ENCODE measurements at places on chromosomes 5 and 9. TPM values are rescaled to one million over a fixed set of nuclear protein-coding genes. Genes with fewer than 3 reads are reported as not detected.

Gene PCDHGC4
- total RNA-seq, result 1.8 TPM

DNA sequence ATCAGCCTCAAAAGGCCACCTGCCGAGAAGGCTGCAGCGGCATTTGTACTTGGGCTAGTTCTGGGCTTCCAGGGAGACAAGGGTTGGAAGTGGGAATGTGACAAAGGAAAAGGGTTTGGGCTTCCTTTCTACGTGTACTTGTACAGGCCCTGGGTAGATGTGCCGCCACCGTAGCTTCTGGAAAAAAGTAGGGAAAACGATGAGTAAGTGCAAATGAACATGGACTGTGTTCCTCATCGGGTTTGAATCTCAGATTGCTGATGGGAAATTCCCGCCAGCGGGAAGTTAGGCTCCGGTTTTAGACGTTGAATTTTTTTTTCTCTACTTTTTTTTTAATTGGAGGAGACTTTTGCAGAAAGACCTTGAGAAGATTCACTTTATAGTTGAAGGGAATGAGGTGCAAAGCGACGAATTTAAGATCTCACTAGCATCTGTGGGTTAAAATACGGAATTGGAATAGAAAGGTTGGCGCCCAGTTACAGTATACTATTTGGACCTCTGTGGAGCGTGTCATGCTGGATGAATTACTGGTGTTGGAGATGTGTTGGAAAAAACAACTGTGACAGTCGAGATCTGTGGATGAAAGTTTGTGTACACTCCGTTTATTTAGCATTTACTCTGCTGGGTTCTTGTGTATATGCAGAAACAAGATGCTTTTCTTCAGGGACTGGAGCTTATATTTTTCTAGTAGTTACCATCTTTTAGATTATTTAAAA is 1.2 kb downstream of the G3BP1 start:
- no peak for DNase-seq

GRCh38 chr5:78787783-78788182 is 139.2 kb upstream of the LHFPL2 start:
- DNase-seq, result no peak

Gene MYMK
- total RNA-seq, result not detected

Gene GDF9
- total RNA-seq, result 0.46 TPM

DNA sequence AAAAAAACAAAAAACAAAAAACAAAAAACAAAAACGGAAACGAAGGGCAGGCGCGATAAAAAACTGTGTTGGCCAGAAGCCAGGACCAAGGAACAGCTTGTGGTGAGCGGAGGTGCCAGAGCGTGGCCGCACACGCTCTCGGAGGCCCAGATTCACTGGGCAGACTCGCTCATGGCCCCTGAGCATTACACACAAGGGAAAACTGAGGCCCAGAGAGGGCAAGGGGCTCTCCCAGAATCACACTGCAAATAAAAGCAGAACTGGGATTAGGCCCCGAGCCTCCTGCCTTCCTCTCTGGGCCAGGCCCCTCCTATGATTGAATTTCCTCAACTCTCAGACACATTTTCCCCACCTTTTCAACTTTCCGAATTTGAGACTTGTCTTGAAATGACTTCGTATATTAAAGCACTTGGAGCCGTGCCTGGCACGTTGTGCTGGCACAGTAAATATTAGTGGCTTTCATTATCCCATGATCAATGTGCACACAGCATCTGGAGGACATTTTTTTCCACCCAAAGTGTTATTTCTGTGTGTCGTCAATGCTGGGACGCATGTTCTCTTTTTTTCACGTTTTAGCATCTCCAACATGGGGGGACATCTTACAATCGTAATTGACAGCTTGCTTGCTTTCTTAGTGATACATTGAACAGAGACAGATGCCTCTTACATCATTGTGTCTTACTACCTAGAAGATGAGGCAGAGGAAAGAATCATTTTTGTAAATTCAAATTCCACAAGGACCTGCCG is 7.4 kb downstream of the FIBCD1 start:
- no peak for DNase-seq

DNA sequence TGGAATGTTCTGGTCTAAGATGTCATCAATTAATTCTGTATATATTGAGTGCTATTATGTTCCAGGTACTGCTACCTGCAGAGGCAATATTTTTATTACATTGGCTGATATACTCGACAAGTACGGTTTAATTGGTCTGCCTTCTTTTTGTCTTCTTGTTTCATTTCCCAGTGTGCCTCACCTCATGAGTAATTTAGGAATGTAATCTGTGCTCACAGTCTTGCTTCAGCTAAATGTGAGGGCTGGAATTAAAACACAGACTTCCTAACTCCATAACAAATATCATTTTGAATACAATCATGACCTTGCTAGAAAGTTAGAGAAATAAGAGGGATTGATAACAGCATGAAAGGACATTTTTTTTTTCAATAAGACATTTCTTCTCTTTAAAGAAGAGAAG is 20.1 kb upstream of the SPINK5 start:
- no peak for DNase-seq

DNA sequence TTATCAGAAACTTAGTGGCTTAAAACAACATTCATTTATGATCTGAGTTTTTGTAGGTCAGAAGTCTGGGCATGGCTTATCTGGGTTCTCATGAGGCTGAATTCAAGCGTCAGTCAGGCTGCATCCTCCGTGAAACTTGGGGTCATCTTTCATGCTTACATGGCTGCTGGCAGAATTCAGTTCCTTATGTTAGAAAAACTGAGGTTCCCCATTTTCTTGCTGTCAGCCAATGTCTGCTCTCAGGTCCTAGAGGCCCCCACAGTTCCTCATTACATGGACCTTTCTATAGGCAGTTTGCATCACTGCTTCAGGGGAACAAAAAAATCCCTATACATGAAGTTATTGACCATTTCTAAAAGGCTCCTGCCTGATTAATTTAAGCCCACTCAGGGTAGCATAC is 83.8 kb upstream of the NMUR2 start:
- no peak for DNase-seq

- no peak for DNase-seq
Measured at GRCh38 chr5:134072471-134073210, 41.8 kb upstream of the TCF7 start.

Gene LCN12
- 2.6 TPM for total RNA-seq

DNA sequence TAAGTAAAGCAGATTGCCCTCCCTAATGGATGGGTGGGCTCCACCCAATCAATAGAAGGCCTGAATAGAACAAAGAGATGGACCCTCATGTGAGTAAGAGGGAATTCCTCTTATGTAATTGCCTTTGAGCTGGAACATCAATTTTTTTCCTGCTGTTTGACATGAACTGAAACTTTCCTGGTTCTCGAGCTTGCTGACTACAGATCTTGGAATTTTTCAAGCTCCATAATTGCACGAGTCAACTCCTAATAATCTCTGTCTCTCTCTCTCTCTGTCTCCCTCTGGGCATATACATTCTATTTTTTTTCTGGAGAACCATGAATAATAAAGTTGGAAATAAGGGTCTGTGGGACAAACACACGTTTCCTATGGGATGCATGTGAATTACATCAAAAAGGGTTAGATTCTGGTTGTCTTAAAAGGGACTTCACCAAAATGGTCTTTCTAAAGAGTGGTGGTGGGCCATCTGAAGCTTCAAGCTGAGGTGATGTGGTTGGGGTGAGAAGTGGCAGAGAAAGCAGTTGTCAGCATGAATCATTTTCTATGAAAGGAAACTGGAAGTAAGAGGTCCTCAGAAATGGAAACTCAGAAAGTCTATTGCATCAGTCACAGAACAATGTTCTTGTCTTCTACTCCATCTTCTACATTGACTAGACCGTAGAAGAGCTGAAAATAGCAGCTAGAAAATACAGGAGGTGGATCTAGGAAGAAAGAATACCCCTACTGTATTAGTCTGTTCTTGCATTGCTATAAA is 47.0 kb upstream of the HOMER1 start:
- no peak for DNase-seq

- DNase-seq, result no peak
Measured at GRCh38 chr5:1563617-1564181, 39.9 kb upstream of the LPCAT1 start.

GRCh38 chr5:168883281-168883741 is 304.1 kb upstream of the PANK3 start:
- no peak for DNase-seq

DNA sequence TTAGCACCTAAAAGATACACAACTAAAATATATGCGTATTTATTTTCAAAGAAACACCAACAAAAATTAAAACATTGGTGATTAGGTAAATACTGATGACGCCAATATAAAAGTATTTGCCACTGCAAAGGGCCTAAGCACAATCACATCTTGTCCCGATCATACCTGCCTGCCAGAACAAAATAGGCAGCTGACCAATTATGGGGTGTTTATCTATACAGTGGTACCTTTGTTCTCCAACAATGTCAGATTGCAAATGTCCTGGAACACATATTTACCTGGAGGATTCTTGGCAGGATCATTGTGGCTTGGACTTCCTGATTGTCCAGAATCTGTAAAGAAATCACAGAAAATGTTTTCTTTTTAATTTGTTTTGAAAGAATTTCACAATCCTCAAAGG is 134.5 kb downstream of the NFIB start:
- DNase-seq, result no peak

DNA sequence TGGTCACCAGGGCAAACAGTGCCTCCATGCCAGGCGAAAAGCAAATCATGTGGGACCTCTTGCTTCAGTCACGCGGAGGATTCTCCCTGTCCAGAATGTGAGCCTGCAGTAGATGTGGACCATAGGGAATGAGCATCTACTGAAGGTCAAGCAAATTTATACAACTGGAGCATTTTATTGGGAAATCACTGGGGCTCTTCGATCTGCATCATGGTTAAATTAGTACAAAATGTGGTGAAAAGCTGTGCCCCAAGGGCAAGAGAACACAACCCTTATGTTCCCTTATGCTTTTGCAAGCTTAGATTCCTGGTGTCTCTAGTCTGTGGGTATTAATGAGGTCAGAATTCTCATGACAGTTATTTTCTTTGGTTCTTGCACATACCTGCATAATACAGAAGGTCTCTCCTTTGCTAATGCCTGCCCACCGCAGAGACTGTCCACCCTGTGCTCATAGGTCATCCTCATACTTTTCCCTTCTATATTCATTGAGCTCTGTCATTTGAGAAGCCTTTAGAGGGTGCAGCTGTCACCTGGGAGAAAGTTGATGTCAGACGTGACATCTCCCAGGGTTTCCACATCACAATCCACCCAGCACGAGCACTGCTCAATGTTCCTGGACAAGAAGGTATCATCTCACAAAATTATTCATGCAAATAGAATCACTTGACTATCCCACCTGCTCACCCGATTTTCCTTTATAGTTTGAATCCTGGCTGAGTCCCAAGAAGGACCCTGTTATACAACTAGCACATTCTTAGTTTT is 111.7 kb downstream of the NXNL2 start:
- no peak for DNase-seq

Gene DDX4
- total RNA-seq, result not detected
